ENCODE measurements at places on chromosomes 1 and 21. TPM values are rescaled to one million over a fixed set of nuclear protein-coding genes. Genes with fewer than 3 reads are reported as not detected.

- no peak for DNase-seq
Observed at GRCh38 chr21:14968821-14969220, 96.0 kb downstream of the NRIP1 start.

The LRP8 gene
- total RNA-seq, result 1.5 TPM

DNA sequence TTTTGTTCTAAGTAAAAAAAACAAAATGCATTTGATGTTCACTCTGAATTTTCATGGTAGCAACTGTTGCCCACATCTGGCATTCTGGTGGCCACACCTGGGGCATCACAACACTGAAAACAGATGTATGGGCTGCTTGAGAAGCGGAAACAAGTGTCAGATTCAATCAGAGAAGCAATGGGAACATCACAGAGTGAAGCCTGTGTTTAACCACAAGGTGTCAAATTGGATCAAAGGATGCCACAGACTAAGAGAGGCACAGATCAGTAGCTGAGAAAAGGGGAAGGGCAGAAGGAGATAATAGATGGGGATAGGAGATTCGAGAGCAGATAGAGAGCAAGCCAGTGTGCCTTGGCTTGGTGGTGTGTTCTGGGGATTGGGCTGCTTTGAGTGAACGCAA is 49.8 kb upstream of the MTF2 start:
- DNase-seq, result no peak

GRCh38 chr1:40898431-40898901 is 36.3 kb upstream of the CITED4 start:
- no peak for DNase-seq

DNA sequence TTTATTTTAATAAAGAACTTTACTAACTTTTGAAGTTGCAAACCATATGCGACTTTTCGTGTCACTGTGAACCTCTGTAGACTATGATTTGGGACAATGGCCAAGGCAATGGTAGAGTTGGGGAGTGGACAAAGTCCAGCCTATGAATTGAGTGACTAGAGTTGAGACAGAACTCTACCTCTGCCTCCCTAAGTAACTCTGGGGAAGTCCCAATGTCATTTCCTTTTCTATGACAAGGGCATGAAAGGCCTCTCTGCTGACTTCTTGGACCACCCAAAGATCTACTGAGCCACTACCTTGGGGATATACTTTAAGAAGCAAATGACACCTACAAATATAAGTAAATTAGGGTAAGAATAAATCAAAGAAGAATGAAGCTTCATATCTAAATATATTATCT is 19.3 kb downstream of the BEND5 start:
- no peak for DNase-seq

The B4GALT3 gene
- 20.3 TPM for total RNA-seq

DNA sequence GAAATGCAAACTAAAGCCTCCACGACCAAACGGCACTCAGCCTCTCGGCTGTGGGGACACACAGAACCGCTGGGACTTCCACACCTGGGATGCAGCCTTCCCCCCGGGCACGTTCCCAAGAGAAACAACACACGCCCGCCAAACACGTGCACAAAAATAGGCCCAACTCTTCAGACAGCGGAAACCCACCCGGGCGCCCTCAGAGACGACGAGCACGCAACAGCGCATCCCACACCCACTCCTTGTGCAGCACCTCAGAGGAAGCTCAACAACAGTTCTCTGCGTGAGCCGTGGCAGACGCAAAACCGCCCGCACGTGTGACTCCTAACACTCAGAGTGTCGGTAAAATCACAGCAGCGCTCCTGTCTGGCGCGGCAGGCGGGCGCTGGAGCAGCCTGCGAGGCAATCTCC is 5.3 kb downstream of the C1orf159 start:
- peak; percentile 37 for DNase-seq

The BACE2 gene
- 11.4 TPM for total RNA-seq

DNA sequence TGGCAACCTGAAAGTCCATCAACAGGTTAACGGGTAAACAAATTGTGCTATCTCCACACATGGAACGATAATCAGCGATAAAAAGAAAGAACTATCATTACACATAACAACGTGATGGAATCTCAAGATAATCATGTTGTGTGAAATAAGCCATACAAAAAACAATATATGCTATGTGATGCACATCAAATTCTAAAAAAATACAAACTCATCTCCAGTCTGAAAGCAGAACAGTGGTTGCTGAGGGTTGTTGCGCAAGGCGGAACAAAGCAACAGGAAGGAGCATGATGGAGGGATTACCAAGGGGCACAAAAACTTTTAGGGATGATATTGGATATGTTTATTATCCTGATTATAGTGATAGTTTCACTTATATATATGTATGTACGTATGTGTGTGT is 324.8 kb downstream of the VAV3 start:
- DNase-seq, result peak; percentile 29

DNA sequence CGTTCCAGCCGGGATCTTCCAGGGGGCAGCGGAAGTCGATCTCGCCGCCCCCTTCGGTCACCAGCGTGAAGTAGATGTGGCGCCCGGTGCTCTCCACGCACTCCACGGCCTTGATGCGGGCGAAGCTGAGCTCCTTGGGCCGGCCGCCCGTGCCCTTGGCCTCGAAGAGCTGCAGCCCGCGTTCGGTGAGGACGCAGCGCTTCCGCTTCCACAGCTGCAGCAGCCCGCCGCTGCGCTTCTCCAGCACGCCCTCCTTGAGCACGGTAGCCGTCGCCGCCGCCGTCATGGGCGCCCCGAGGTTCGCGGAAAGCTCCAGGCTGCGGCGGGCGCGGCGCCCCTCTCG is 516 bp downstream of the PHLDA3 start:
- DNase-seq, result peak; percentile 66

The SPRR2E gene
- total RNA-seq, result not detected

DNA sequence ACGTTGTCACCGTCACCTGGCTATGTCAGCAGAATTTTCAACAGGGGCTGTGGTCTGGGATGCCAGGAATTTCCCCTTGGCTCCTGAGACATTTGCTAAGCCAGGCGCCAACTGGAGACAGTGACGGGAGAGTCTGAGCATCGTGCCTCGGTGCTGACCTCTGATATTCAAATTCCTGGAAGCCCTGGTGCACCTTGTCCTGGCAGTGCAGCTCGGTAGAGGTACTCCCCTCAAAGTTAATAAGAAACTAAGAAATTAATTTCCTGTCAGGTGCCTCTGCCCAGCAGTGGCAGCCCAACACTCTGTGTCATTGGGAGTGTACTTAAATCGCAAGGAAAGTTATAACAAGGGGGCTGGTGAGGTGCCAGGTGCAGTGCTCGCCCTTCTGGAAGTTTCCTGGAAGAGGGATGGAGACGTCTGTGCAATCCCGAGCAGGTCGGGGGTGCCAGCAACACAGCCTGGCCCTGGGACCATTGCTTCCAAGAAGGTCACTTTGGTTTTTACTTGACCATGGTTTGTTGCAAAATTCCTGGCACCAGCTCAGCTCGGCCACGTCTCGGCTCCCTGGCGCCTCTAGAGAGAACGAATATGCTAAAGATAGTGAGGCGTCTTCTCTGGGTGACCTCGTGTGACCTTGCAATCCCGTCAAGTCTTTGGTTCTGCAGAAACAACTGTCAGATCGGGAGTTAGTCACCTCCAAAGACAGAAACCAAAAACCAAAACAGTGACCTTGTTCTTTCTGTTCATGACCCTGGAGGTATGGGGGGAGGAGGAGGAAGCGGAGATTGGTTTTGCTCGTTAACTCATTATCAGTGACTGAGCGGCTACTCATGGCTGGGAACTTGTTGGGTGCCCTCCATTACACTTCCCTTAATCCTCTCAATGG is 149.5 kb upstream of the VAMP3 start:
- peak; percentile 48 for DNase-seq

GRCh38 chr1:212457740-212458338 is 25.1 kb downstream of the NENF start:
- no peak for DNase-seq

DNA sequence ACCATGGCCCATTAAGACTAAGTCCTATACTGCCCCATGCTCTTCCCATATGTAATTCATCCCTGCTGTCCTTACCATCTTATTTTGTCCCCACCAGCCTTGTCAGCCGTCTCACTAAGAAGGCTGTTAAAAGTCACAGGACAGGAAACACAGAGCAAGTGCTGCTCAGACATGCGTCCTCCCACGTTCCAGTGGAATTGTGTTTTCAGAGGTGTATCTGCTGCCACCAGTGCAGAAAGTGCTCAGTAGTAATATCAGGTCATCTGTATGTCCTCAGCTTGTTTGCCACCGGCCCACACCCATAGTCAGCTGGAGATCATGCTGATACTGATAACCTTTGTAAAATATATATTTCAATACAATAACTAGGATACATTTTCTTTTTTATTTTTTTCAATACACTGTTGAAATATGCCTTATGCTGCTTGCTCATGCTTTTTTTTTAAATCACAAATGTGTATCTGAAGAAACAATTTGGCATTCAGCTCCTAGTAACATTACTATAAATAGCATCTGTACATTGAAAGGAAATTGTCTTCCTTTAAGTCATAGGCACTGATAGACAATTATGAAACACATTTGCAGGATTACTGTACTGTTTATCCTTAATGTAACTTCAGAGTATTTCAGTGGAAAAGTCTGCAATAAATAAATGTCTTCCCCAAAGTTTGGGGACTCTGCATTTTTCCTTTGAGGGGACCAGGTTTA is 156.9 kb downstream of the EDEM3 start:
- no peak for DNase-seq

GRCh38 chr1:5901841-5902240 is 90.4 kb downstream of the NPHP4 start:
- DNase-seq, result no peak

The CCDC30 gene
- total RNA-seq, result 1.5 TPM

The DENND2D gene
- total RNA-seq, result 3.0 TPM

The FMO3 gene
- total RNA-seq, result 1.2 TPM

The NECAP2 gene
- total RNA-seq, result 14.6 TPM

The HES2 gene
- not detected for total RNA-seq

DNA sequence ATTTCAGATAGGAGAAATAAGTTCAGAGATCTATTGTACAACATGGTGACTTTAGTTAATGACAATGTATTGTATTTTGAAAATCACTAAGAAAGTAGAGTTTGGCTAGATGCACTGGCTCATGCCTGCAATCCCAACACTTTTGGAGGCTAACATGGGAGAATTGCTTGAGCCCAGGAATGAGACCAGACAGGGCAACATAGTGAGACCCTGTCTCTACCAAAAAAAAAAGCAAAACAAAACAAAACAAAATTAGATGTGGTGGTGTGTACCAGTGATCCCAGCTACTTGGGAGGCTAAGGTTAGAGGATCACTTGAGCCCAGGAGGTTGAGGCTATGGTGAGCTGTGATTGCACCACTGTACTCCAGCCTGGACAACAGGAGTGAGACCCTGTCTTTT is 27.2 kb downstream of the IVNS1ABP start:
- no peak for DNase-seq

The CD34 gene
- total RNA-seq, result 72.5 TPM

- no peak for DNase-seq
Observed at GRCh38 chr1:156945881-156946661, 25.6 kb downstream of the LRRC71 start.

DNA sequence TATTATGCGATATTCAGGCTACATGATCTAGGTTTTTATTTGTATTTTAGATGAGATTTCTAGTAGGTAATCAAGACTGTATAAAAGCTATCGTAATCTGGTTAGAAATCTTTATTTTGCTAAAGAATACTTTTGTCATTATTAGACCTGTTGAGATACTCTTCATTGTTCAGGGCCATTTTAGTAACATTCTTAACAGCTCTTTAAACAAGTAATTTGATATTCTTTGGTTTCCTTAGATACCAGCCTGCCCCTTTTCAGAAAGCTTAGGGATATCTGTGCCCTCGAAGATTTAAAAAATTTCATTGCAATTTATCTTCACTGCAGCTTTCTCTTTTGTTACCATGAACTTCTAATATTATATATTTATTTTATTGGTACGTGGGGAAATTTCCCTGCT is 18.9 kb downstream of the ADGRL2 start:
- DNase-seq, result no peak

GRCh38 chr1:199226163-199226562 is 587.3 kb downstream of the PTPRC start:
- no peak for DNase-seq

DNA sequence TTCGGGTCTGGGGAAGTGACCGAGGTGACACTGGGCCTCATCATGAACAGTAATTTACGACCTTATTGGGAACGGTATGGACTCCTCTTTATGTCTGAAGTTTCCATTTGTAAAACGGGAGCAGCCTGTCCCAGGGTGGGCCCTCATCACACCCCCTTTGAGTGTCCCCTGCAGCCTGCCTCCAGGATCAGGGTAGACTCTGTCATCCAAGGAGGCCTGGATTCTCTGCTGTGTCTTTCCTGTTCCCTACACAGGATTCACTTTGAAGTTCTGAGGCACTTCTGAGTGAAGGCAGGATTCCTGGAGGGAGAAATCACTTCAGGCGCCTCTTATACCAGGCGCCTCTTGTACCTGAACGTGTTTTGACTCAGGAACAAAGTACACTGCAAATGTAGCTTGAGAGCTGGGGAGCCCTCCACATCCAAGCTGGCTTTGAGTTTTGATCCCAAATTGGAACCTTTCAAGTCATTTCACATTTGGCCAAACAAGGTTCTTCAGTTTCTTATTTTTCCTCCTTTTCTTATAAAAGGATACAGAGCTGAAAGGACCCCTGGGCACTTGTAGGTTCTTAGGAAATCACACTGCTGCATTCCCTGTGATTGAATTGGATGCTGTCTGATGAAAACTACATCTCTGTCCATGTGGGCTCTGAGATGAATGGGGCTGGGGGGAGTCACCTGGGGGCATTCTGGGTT is 106.0 kb downstream of the SUSD4 start:
- DNase-seq, result no peak

The LAMC1 gene
- total RNA-seq, result 87.5 TPM

The CYP2J2 gene
- 50.6 TPM for total RNA-seq

- DNase-seq, result no peak
Observed at GRCh38 chr1:24551960-24552571, 3.8 kb upstream of the NCMAP start.

The LENEP gene
- not detected for total RNA-seq

DNA sequence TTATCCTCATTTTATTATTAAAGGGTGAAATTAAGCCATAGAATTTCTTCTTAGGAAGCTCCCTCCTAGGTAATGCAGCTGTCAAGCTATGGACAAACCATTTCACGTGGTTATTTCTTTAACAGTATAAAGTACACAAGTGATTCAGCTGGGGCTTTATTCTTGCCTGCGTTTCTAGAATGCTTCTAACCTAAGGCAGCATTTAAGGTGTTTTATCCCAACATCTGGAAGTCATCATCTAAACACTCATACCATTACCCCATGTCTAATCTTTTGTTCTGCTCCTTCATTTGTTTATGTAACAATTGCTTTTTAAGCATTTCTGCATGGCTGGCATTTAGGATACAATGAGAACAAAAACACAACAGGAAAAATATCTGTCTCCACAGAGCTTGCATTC is 829.2 kb upstream of the ADAMTS5 start:
- DNase-seq, result no peak

The NPPB gene
- total RNA-seq, result 5.1 TPM

DNA sequence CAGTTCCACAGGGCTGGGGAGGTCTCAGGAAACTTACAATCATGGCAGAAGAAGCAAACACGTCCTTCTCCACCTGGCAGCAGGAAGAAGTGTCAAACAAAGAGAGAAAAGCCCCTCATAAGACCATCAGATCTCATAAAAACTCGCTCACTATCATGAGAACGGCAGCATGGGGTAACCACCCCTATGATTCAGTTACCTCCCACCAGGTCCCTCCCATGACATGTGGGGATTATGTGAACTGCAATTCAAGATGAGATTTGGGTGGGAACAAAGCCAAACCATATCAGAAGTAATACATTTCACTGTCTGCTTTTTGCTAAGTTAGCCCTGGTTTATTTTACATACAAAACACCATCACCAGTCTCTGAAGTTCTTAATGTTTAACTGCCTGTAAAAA is 68.5 kb downstream of the RBM11 start:
- no peak for DNase-seq

Measured in Right ventricle myocardium superior (tissue), 1 donor.